ENCODE measurements at places on chromosomes 4 and X.

DNA sequence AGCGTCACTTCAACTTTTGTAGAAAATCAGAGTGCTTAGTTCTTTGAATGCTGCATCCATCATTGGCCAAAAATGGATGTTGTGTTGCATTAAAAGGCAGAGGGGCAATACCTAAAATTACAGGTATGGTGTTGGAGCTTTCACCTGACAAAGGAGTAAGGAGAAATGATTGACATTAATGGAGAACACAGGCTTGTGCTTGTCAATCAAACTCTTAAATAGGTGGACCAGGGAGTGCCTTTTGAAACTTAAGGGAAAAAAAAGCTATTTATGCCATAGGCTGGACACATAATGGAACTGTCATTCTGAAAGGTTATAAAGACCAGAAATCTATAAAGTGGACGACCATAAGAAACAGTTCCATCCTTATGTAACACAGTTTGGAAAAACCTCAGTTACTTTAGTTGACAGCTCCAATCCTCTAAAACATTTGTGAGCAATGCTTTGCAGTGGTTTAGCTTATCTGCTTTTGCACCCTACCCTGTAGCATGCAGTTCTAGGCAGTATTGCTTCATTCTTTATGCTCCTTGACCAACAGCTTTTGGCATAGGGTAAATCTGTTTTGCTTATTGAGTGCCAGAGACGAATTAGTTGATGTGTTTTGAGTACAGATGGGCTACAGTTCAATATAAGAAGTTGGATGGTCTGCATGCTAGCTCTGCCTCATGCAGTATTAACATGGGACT, 2.4 kb downstream of the HADH start:
- DNase-seq = no peak

DNA sequence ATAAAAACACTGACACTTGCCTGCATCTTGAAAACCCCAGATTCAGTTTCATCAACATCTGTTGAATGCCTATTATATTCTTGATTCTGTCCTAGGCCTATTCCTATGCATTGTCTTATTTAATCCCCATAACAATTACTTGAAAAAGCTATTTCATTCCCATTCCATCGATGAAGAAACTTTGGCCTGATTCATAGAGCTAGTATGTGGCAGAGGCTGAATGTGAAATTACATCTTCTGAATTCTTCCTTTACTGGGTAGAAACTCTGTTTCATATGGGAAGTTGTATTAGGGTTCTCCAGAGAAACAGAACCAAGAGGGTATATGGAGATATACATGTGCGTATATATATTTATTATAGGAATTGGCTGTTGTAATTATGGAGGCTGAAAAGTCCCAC, 35.0 kb upstream of the SLC4A4 start:
- peak; percentile 24 for DNase-seq

- no peak for DNase-seq
Observed at GRCh38 chr4:10077076-10077475, 39.5 kb downstream of the WDR1 start.

DNA sequence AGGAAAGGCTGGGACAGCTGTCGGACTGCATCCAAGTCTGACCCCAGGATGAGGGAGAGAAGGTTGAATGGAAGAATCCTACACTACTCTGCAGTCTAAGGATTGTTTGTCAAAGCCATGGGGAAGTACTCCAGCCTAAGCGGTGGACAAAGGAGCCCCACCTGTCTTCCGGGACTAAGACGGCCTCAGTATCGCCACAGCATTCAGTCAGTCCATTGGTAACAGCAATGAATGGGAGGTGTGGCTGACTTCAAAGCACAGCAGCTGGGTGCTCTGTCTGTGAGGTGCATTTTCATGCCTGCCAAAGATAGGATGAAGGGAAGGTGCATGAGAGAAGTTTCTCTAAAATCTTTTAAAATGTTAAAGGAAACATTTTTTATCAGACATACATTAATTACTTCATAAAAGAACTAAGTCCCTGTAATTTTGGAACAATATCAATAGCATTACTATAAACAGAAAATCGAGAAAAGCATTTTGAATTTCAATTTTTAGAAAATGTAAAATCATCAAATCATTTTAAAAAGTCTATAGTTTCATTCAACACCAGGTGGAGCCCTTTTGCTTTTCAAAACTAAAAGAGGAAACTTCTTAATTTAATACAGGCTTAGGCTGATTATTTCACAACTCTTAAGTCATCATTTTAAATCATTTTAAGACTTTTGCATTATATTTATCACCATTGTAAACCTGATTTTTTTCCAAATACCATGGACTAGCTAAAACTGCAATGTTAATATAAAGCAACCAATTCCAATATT, 27.6 kb upstream of the INTU start:
- DNase-seq = no peak
